ENCODE measurements at places on chromosomes 13 and 19.

- DNase-seq: no peak
Observed at GRCh38 chr19:4365341-4365740, 22.0 kb downstream of the MPND start.

GRCh38 chr13:46679369-46680120 is 117.4 kb downstream of the ESD start:
- DNase-seq: peak; percentile 66

GRCh38 chr13:30835442-30835841 is 70.6 kb upstream of the MEDAG start:
- DNase-seq: peak; percentile 80

GRCh38 chr13:102302534-102302933 is 99.3 kb downstream of the FGF14 start:
- no peak for DNase-seq

DNA sequence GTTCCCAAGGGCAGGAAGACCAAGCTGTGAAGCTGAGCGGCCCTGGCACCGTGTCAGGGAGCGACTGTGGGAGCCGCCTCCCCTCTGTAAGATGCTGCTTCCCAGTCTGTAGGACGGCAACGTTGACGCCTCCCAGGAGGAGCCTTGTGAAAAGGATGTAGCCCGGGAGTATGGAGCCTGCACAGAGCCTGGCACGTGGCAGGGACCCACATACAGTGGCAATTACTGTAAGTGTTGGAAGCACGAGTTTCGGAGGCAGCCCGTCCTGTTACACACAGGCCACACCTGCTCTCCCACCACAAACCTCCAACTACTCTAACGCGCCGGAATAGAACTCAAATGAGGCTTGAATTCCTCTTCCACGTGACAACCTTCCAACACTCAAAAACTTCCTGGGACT is 6.6 kb downstream of the RAB20 start:
- no peak for DNase-seq

- DNase-seq: peak; percentile 79
Observed at GRCh38 chr19:39167461-39168257, 29.1 kb upstream of the NCCRP1 start.

DNA sequence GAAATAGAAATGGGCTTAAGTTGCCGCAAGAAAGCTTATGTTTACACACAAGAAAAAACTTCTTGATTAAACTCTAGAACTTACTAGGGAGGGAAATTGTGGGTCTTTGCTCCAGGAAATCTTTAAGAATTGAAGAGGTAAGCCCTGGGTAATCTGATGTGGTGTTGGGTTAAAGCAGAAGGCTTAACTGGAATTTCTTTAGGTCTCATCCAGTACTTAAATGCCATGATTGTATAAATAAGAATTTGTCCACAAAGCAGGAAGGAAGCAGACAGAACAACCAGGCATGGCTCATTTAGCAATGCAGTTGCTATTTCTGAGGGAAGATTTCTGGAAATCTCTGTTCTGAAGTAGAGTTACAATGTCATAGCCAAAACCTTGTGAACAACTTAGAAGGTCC is 360.4 kb downstream of the KLF5 start:
- DNase-seq: no peak

DNA sequence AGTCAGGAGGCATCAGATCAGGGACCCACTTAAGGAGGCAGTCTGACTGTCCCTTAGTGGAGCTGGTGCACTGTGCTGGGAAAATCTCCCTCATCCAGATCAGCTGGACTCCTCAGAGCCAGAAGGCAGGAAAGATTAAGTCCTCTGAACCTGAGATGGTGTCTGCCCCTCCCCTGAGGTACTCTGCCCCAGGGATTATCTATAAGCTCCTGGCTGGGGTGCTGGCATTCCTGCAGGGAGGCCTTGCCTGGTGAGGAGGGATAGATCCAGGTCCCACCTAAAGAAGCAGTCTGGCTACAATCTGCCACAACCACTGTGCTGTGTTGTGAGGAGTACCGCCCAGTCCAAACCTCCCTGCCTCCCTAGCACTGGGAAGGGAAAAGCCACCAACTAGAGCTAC is 81.2 kb downstream of the NHLRC3 start:
- no peak for DNase-seq

DNA sequence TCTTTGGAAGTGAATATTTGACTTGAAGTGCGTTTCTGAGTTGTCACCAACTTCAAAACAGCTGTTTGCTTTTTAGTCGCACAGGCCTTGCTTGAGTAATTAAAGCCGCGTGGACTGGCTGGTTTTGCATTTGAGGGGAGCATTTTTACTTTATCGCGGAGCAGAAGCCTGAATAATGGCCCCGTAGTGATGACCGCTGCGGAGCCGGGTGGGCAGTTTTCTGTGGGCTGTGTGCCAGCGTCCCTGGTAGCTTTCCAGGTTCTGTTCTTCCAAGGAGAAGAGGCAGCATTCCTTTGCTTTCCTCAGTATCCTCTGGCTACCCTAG is 1.1 kb downstream of the NAA16 start:
- DNase-seq: peak; percentile 75

DNA sequence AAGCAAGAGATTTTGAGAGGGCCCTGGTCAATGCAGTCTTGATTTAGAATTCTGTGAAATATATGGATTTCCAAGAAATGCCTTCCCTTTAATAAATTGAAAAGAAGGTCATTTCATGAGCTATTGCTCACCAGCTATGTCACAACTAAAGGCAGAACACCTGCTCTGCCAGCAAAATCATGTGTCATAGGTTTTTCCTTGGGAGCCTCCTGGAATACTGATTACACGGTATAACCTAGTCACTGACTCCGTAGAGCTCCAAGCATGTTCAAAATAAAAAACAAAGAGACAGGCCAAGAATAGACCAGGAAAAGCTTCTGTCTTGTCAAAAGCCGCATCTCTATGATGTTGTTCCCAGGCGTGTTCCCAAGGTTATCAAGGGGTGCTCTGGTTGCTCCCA is 45.5 kb downstream of the HSPH1 start:
- no peak for DNase-seq

GRCh38 chr13:33275916-33276315 is 9.6 kb downstream of the STARD13 start:
- no peak for DNase-seq

Measured in lung (tissue), 17 donors.